ENCODE measurements at places on chromosomes 16 and 17.

DNA sequence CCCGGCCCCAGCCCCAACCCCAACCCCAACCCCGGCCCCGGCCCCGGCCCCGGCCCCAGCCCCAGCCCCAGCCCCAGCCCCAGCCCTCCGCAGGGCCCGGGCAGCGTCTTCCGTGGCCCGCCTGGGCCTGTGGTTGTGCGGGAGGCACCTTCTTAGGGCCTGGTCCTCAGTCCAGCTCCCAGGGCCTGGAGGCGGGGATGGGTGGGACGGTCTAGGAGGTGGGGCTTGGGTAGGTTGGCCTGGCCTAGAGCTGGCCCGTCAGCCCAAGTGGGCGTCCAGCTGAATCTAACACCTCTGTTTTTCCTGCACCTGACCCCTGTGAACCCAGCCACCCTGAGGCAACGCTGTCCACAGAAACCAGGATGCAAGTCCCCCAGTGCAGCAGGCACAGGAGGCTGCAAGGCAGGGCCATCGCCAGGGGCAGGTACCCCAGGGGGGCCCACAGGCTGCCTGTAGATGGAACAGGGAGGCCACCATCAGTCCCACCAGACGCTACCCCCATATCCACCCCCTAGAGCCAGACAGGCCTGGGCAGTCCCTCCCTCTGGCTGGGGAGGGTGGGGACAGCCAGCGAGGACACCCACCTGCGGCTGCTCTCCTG, 8.8 kb downstream of the MSLN start:
- no peak for DNase-seq

- no peak for DNase-seq
Observed at GRCh38 chr16:12646490-12647274, 157.0 kb downstream of the CPPED1 start.

DNA sequence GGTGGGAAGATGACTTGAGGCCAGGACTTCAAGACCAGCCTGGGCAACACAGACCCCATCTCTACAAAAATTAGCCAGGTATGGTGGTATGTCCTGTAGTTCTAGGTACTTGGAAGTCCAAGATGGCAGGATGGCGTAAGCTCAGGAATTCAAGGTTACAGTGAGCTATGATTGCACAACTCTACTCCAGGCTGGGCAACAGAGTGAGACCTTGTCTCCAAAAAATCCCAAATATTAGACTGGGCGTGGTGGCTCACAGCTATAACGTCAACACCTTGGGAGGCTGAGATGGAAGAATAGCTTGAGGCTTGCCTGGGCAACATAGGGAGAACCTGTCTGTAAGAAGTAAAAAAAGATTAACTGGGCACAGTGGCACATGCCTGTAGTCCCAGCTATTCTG, 30.8 kb downstream of the SUZ12 start:
- DNase-seq = no peak

GRCh38 chr16:15899538-15900100, 11.2 kb upstream of the CEP20 start:
- DNase-seq = no peak

DNA sequence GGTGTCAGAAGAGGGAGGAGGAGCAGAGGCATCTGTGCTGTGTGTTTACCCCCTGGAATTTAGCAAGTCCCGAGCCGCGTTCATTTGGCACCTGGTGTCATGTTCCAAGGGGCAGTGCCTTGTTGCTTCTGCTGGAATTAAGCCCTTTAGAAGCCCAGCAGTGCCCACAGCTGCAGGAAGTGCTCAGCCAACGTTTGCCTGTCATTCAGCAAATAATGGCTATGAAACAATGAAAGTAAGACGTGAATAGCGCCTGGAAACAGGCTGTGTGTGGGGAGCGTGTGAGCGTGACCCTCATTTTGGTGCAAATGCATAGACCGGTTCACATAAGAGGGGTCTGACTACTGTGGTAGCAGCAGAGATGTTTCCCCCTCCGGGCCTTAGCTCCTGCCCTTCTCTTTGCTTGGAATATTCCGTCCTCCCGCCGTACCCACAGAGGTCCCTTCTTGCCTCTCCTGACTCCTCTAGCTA, 5.8 kb upstream of the ATP2C2 start:
- DNase-seq = no peak

DNA sequence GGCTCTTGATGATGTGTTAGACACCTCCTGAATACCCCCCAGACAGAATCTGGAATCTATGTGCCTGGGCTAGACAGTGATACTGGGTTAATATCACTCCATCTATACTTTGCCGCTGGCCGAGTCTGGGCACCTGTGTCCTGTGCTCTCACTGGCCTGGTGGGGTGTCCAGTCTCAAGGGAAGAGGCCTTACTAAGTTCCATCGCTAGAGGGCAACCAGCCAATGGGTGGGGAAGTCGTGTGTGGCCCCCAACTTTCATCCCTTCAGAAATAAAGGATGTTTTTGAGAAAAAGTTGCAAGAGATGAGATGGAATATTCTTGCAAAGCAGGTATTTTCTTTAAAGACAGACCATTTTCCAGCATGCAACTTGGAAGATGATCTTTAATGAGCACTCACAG, 1.6 kb upstream of the GLP2R start:
- no peak for DNase-seq

GRCh38 chr16:27040732-27041131, 26.0 kb upstream of the C16orf82 start:
- DNase-seq = no peak

DNA sequence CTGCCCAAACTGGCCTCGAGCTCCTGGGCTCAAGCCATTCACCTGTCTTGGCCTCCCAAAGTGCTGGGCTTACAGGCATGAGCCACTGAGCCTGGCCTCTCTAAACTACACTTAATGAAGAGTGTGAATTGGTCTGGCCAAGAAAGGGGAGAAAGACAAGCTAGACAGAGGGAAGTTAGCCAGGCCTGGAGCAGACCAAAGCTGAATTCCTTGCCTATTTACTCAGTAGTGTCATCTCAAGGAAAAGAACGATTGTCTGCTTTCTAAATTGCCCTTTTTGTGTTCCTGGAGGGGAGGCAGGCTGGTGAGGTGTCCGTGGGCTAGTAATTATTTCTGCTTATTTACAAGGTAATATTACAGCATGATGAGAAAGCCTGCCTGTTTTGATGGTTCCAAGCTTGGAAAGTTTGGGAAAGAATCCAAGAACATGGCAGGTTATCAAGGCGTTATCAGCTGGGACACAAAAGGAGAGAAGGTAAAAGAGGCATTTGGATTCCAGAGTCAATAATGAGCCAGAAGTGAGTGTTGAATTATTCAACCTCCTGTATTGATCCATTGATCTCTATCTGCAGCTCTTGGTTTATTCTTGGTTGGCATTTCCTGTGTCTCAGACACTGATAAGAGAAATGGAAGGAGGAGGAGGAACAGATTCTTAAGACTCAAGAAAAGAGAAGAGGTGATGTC, 6.3 kb upstream of the CBFB start:
- DNase-seq = no peak

DNA sequence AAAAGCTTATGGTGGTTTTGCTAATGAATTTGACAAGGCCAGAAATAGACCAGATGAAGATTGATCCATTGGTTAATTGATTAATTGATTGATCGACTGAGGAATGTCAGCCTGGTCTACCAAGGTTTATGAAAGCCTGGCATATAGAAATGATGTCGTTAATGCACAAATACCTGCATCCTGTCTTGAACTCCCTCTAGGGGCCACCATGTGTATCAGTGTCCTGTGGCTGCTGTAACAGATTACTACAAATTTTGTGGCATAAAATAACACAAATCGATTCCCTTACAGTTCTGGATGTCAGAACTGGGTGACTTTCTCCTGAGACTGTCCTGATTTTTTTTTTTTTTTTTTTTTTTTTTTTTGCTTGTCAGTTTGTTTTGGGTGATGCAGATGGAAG, 553.2 kb downstream of the MAF start:
- no peak for DNase-seq

- DNase-seq = no peak
Observed at GRCh38 chr17:79954281-79955166, 81.1 kb downstream of the TBC1D16 start.

GRCh38 chr16:11585460-11586377, 1.0 kb downstream of the LITAF start:
- DNase-seq = no peak

GRCh38 chr17:43608313-43608712, 53.4 kb downstream of the MEOX1 start:
- DNase-seq = no peak

DNA sequence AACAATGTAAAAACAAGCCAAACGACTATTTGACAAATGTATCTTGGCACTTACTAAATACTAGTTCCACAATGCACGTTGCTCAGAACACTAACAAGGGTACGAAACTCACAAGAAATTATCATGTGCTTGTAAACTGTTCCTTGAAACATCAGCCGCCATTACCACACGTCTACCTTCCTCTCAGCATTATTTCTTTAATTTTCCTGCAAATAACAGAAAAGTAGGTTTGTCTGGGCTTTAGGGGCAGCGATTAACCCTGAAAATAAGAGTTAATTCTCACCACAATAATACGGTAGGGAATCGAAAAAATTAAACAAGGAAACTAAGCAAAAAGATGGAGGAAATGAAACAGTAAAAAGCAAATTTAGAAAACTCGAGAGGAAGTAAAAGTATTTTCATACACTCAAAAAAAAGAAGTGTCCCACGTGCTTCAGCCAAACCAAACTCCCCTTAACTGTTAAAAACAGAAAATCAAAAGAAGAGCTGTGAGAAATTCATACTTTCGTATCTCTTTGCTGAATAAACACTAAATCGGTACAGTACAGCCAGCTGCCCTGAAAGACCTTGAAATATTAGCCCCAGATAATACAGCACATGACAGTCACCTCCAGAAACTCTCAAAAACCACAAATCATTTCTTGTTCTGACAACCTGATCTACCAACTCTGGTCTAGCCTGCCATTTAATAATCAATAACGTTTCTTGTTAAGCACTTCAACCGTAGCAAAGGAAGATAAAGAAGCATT, 1.2 kb downstream of the ARHGAP17 start:
- DNase-seq = no peak

- DNase-seq = no peak
Observed at GRCh38 chr16:49464877-49465504, 91.4 kb downstream of the C16orf78 start.
